CD4-positive, CD25-positive, alpha-beta regulatory T cell (primary cell): ENCODE measurements at places on chromosomes 16 and 17.

DNA sequence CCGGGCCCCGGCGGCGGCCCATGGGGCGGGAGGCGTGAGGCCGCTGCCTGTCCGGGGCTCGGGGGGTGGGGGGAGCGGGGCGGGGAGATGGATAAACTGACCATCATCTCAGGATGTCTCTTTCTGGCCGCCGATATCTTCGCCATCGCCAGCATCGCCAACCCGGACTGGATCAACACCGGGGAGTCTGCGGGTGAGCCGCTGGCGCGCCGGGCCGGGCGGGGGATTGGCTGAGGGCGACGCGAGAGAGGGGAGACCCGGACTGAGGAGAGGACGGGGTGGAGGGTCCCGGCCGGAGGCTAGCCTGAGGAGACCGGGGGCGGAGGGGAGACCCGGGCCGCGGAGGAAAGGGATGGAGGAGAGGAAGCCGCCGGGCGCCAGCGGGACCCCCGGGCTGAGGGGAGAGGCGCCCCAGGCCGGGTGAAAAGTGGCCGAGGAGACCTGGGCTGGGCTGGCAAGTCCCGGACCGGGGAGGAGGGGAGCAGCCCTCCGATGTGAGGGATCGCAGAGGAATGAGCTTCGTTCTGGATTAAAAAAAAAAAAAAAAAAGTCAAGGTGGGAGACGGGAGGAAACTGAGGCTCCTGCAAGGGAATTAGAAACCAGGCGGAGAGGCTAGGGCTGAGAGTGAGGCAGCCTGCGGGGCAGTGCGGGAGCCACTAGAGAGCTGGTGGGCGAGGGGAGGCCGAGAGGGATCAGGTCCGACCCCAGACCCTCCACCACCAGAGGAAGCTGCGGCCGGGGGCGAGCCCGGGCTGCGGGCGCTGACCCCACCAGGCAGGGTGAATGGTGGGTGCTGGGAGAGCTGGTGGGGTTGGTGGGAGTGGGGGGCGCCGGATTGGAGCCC is 526 bp downstream of the MOSMO start:
- H3K27ac ChIP-seq, result peak overlapping the region; percentile 14
- H3K36me3 ChIP-seq, result no peaks in the 10 kb centered on the region
- peak overlapping the region; percentile 61 for H3K4me3 ChIP-seq
- no peaks in the 10 kb centered on the region for H3K27me3 ChIP-seq
- peak; percentile 43 for DNase-seq

DNA sequence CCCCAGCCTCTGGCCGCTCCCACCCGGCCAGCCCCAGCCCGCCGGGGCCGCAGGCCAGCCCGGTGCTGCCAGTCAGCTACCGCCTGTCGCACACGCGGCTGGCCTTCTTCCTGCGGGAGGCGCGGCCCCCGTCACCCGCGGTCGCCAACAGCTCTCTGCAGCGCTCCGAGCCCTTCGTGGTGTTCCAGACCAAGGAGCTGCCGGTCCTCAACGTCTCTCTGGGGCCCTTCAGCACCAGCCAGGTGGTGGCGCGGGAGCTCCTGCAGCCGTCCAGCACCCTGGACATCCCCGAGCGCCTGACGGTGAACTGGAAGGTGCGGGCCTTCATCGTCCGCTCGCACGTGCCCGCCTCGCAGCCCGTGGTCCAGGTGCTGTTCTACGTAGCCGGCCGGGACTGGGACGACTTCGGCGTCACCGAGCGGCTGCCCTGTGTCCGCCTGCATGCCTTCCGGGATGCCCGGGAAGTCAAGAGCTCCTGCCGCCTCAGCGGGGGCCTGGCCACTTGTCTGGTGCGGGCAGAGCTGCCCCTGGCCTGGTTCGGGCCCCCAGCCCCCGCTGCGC is 46.8 kb downstream of the TMEM132E start:
- peaks cover 17% of the 10 kb centered on the region for H3K27me3 ChIP-seq
- no peak for DNase-seq
- no peaks in the 10 kb centered on the region for H3K4me1 ChIP-seq
- H3K27ac ChIP-seq, result no peak overlapping the region

DNA sequence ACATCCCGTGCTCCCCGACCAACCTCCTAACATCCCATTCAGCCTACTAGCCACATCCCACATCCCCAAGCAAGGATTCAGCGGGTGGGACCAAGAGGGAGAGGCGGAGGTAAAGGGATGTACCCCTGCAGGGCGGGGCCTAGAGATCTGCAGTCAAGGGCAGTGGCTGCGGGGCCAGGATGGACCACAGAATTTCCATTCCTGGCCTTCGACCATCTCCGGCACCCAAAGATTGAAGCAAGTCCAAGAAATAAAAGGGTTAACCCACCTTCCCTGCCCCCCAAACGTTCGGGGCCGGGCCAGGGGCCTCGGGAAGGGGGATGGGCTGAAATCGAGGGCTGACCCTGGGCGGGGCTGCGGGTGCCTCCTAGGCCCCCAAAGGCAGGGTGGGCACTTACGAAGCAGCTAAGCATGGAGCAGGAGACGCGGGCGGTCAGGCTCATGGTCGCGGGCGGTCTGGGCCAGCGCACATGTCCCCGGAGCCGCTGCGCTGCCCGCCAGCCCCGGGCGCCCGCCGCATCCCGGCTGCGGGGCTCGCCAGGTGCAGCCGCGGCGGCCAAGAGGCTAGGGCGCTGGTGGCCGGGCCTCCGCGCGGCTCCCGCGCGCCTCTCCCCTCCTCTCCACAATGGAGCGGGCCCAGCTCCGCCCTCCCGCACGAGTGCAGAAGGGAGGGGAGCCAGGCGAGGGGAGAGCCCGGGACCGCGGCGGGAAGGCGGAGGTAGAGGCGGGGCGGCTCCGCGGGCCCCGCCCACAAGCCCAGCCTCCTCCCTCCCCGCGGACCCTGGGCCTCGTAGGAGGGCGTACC is at the start of gene MTMR4:
TSS of gene MTMR4 (minus strand) at position 674 of the 805 bp plus-strand sequence. CDS start at position 443, 231 bp downstream.
- H3K27me3 ChIP-seq, result no peaks in the 10 kb centered on the region
- DNase-seq, result peak; percentile 76
- peaks cover 37% of the 10 kb centered on the region for H3K4me1 ChIP-seq
- H3K27ac ChIP-seq, result peak within 1 kb of the TSS; percentile 35

DNA sequence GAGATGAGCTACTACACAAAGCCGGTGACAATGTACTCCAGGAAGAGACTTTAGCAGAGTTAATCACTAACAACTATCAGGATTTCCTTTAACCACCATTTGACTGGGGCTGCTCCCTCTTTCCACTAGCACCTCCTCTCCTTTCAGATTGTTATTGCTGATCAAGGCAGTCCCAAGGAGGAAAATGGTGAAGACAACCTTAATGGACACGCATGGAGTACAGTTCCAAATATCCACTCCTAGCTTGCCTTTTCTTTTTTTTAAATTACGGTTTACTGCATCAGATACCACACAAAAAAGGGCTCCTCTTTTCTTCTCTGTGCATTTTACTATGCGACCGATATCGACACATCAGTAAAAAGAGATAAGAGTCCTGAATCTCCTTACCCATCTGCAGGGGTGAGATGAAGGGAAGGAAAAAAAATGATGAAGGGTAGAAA is 30.9 kb downstream of the FAM222B start:
- no peaks in the 10 kb centered on the region for H3K27me3 ChIP-seq
- peaks cover 3% of the 10 kb centered on the region for H3K36me3 ChIP-seq
- peak; percentile 31 for DNase-seq
- H3K4me1 ChIP-seq, result peaks cover 19% of the 10 kb centered on the region
- peak overlapping the region; percentile 96 for H3K4me3 ChIP-seq
- H3K27ac ChIP-seq, result peak overlapping the region; percentile 96

GRCh38 chr17:9958586-9959281 is 53.7 kb upstream of the RCVRN start:
- no peak overlapping the region for H3K4me3 ChIP-seq
- H3K36me3 ChIP-seq, result no peaks in the 10 kb centered on the region
- H3K4me1 ChIP-seq, result no peaks in the 10 kb centered on the region
- H3K27ac ChIP-seq, result no peak overlapping the region
- no peak for DNase-seq
- H3K27me3 ChIP-seq, result no peaks in the 10 kb centered on the region

- no peaks in the 10 kb centered on the region for H3K36me3 ChIP-seq
- H3K27ac ChIP-seq, result peak overlapping the region; percentile 55
- H3K27me3 ChIP-seq, result no peaks in the 10 kb centered on the region
Observed at GRCh38 chr16:997440-998051, 16.0 kb downstream of the SOX8 start.

- H3K4me1 ChIP-seq, result no peaks in the 10 kb centered on the region
- DNase-seq, result no peak
- H3K27ac ChIP-seq, result no peak overlapping the region
- no peak overlapping the region for H3K4me3 ChIP-seq
- H3K36me3 ChIP-seq, result peaks cover 39% of the 10 kb centered on the region
Observed at GRCh38 chr16:71670537-71670936, 44.6 kb downstream of the MARVELD3 start.

DNA sequence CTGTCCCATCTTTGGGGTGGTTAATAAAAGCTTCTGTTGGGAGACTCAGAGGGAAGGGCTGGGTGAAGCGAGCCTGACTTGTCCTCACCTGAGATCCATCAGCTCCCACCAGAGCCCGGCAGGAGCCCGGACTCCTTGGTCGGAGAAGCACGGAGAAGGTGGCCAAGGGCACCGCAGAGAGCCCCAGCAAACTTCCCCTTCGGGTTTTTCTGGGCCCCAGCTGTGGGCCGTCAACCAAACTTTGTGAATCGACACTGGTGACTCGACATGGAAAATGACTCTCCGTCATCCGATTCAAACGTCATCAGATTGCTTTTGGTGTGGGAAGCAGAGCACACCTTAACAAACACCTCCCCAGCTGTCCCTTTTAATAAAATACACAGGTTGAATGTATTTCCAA is 21.4 kb downstream of the ENPP7 start:
- H3K4me1 ChIP-seq, result peaks cover 10% of the 10 kb centered on the region
- no peak overlapping the region for H3K27ac ChIP-seq
- no peaks in the 10 kb centered on the region for H3K36me3 ChIP-seq

- H3K4me1 ChIP-seq, result peaks cover 62% of the 10 kb centered on the region
- H3K27ac ChIP-seq, result no peak overlapping the region
- peak overlapping the region; percentile 86 for H3K4me3 ChIP-seq
Observed at GRCh38 chr16:50154420-50154950, 1.4 kb downstream of the TENT4B start.

GRCh38 chr16:67170949-67171649 is 761 bp downstream of the NOL3 start:
- no peak for DNase-seq
- no peak overlapping the region for H3K27ac ChIP-seq
- no peak overlapping the region for H3K4me3 ChIP-seq
- H3K36me3 ChIP-seq, result no peaks in the 10 kb centered on the region

GRCh38 chr16:28863929-28864793 is 518 bp downstream of the SH2B1 start:
- peak; percentile 17 for DNase-seq
- peak overlapping the region; percentile 44 for H3K4me3 ChIP-seq
- peaks cover 16% of the 10 kb centered on the region for H3K36me3 ChIP-seq
- peak overlapping the region; percentile 87 for H3K27ac ChIP-seq
- no peaks in the 10 kb centered on the region for H3K27me3 ChIP-seq
- H3K4me1 ChIP-seq, result peaks cover 13% of the 10 kb centered on the region

- H3K4me1 ChIP-seq, result no peaks in the 10 kb centered on the region
- no peak overlapping the region for H3K27ac ChIP-seq
- no peak overlapping the region for H3K4me3 ChIP-seq
- no peaks in the 10 kb centered on the region for H3K27me3 ChIP-seq
Observed at GRCh38 chr16:47855431-47855830, 300.4 kb downstream of the ABCC12 start.

- no peaks in the 10 kb centered on the region for H3K36me3 ChIP-seq
- no peak overlapping the region for H3K4me3 ChIP-seq
- no peak for DNase-seq
- H3K27ac ChIP-seq, result no peak overlapping the region
- peaks cover 25% of the 10 kb centered on the region for H3K27me3 ChIP-seq
- H3K4me1 ChIP-seq, result no peaks in the 10 kb centered on the region
Observed at GRCh38 chr17:49469831-49470810, 25.0 kb upstream of the NGFR start.

GRCh38 chr17:2571523-2572303 is 21.7 kb upstream of the PAFAH1B1 start:
- H3K36me3 ChIP-seq, result no peaks in the 10 kb centered on the region
- H3K4me3 ChIP-seq, result no peak overlapping the region
- no peaks in the 10 kb centered on the region for H3K27me3 ChIP-seq
- no peaks in the 10 kb centered on the region for H3K4me1 ChIP-seq
- no peak for DNase-seq

DNA sequence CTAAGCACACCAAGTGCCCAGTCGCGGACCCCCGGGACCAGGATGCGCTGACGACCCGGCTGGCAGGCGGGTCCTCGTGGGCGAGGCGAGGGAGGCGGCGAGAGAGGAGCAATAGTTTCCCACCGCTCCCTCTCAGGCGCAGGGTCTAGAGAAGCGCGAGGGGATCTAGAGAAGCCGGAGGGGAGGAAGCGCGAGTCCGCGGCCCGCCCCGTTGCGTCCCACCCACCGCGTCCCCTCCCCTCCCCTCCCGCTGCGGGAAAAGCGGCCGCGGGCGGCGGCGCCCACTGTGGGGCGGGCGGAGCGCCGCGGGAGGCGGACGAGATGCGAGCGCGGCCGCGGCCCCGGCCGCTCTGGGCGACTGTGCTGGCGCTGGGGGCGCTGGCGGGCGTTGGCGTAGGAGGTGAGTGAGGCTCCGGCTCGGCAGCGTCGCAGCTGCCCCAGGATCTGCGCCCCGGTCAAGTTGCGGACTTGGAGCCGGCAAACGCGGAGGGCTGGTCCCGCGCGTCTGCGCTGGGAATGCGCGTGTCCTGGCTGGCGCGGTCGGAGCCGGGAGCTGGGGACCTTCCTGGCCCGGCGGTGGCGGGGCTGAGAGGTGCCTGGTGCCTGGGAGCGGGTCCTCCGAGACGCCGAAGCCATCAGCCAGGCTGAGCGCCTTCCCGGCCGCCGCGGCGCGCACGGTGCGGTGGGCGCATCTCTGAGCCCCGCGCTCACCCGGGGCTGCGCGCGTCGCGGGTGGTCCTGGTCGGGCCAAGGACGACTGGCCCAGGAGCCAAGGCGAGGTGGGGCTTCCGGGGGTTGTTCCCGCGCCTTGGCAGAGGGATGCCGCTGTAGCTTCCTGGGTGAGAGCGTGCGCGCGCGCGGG is at the start of gene ITGB3:
TSS of gene ITGB3 (plus strand) at position 287 of the 862 bp plus-strand sequence. CDS start at position 322, 35 bp downstream.
- no peaks in the 10 kb centered on the region for H3K36me3 ChIP-seq
- no peak within 1 kb of the TSS for H3K27ac ChIP-seq
- H3K4me1 ChIP-seq, result peaks cover 13% of the 10 kb centered on the region
- DNase-seq, result peak; percentile 16
- H3K27me3 ChIP-seq, result peaks cover 32% of the 10 kb centered on the region

DNA sequence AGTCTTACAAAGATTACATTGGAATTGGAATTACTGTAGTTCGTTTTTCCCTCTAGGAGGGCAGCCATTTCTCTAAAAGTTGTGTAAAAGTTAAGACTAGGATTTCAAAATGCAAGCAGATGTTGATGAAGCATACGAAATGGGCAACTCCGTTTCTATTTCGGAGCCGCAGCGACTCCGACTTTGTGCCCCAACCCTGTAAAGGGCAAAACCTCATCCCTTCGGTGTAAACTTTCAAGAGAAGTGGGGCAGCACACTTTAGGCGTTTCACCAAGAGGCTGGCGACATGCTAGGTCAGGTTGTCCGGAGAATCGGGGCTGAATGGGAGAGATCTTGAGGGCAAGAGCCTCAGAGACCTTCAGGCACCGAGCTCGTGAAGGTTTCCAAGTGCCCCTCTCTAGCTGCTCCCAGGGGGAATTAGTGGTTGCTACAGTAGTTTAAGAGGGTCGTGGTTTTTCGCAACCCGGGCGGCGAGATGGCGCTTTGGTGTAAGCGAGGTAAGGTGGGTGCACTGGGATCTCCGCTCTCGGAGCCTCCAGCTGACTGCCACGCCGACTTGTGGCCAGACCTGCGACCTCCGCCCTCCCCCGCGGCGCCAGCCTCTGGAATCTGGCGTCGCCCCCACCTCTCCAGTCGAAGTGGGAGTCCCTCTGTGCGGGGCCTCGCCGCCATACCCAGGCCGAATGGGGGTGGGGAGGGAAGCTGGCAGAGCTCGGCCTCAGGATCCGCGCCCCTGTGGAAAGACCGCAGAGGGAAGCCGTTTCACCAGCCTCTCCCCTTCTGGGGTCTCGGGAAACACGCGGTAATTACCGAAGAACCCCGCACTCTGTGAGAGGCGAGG is 1.0 kb upstream of the HEXIM2 start:
- H3K4me1 ChIP-seq, result peaks cover 37% of the 10 kb centered on the region
- H3K27ac ChIP-seq, result peak overlapping the region; percentile 98
- H3K27me3 ChIP-seq, result no peaks in the 10 kb centered on the region
- H3K36me3 ChIP-seq, result no peaks in the 10 kb centered on the region
